ENCODE measurements at places on chromosomes 11 and 22. TPM values are rescaled to one million over a fixed set of nuclear protein-coding genes. Genes with fewer than 3 reads are reported as not detected.

Gene AQP11
- 15.3 TPM for total RNA-seq

Gene MMP7
- not detected for total RNA-seq

Gene LMO1
- not detected for total RNA-seq

Gene KRTAP5-10
- not detected for total RNA-seq

Gene OR4C15
- total RNA-seq: not detected

Gene ELMOD1
- total RNA-seq: not detected

Gene MMP11
- total RNA-seq: 8.9 TPM

Gene RANGAP1
- 71.7 TPM for total RNA-seq

Gene MS4A15
- not detected for total RNA-seq

Gene MISFA
- 4.8 TPM for total RNA-seq

Gene SLC25A17
- 24.0 TPM for total RNA-seq

Gene SPON1
- total RNA-seq: not detected

Gene GGTLC3
- total RNA-seq: not detected

Gene ARHGAP42
- 4.3 TPM for total RNA-seq

Gene SLC22A25
- 0.18 TPM for total RNA-seq

Gene DCDC1
- 0.27 TPM for total RNA-seq

Gene APOBEC3C
- 10.8 TPM for total RNA-seq

Gene PELI3
- 2.5 TPM for total RNA-seq

Gene LDHAL6A
- not detected for total RNA-seq

Gene PATE2
- not detected for total RNA-seq

Gene SFI1
- 20.5 TPM for total RNA-seq

Gene LINC01488
- total RNA-seq: 0.14 TPM

Gene EIF3M
- 389 TPM for total RNA-seq

Gene OR4A5
- not detected for total RNA-seq

All from HepG2 (cell line).